Stimulated activated CD8-positive, alpha-beta memory T cell treated with anti-CD3 and anti-CD28 coated beads, Interleukin-7, amount 100 ng/mL, for 48 hours (primary cell): ENCODE measurements at places on chromosomes 1 and 21.

DNA sequence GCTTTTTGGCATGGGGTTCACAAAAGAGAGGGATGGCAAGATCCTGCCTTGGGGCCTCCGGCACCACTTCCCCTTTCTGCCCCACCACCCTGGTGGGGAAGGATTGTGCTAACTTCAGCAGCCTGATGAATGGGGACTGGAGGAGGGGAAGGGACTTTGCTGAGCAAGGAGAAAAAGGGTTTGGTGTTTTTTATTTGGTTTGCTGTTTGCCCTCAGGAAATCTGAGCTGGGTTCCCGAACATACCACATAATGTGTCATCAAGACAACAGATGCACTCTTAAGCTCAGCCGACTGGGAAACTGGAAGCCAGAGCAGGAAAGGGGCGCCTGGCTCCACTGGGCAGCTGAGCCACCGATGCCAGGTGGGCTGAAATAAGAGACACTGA is 19.8 kb downstream of the OLFML2B start:
- DNase-seq: no peak

DNA sequence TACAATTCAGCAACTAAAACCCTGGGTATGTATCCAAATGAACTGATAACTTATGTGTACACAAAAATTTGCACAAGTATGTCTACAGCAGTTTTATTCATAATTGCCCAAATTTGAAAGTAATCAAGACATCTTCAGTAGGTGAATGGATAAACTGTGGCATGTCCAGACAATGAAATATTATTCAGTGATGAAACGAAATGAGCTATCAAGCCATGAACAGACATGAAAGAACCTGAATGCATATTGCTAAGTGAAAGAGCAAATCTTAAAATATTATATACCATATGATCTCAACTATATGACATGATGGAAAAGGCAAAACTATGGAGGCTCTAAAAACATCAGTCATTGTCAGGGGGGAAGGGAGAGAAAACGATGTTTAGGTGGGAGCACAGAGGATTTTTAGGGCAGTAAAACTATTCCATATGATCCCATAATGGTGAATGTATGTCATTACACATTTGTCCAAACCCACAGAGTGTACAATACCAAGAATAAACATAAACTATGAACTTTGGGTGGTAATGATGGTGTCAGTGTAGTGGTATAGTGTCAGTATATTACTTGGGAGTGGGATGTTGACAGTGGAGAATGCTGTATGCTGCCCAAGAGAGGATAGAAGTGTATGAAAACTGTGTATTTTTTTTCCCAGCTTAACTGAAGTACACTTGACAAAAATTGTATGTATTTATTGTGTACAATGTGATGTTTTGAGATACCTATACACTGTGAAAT is 92.8 kb upstream of the PPP2R5A start:
- no peak for DNase-seq

DNA sequence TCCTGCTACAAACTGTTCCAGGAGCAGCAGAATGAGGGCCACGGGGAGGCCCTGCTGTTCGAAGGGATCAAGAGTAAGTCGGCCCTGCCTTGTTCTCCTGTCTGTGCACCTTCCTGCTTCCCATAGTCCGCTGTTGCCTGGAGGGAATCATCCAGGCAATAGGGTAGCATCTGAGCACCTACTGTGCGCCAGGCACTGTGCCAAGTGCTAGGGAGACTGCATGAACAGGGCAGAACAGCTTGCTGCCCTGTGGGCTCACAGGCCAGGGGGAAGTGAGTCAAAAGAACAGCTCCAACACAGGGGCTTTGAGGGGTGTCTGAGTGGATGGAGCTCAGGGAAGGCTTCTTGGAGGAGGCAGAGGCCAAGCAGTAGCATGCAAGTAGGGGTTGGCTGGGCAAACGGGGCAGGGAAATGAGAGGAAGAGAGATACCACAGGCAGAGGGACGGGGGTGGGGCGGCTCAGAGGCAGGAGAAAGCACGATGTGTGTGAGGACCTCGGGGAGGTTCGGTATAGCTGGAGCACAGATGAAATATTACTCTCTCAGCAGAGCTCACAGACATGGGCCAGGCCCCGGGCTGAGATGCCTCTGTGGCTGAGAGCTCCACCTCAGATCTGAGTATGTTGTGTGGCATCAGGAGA is 15.5 kb upstream of the PADI6 start:
- DNase-seq: no peak

GRCh38 chr1:27044613-27045151 is 32.0 kb upstream of the TENT5B start:
- peak; percentile 74 for DNase-seq

- DNase-seq: no peak
These were observed 46.1 kb downstream of the FGGY start for GRCh38 chr1:59342801-59343575.

DNA sequence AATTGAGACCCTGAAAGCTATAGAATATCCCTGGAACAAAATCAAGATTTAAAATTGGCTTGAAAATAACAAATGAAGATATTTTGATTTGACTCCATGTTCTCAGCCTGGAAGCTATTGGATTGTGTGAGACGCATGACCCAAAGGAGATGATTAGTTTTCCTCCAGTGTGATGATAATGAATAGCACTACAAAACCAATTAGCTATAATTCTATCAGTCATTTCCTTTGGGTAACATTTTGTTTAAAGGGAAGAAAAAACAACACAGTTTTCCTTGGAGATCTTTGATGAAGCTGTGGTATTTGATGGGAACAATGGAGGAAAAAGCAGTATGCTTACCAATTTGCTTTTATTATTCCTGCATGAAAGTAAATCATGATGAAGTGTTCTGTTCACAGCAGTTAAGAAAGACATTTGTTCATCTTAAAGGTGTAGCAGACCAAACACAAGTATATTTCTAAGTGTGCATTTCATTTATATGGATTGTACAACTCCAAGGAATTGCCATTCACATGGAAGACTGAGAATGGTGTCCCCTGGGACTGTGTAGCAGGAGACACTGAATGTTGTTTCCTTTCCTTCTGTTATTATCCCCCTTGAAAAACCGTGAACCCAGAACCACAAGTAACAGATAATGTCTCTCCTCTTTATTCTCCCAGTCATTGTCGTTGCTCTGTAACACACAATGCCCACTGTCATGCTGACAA is 111.4 kb downstream of the CACHD1 start:
- DNase-seq: no peak

DNA sequence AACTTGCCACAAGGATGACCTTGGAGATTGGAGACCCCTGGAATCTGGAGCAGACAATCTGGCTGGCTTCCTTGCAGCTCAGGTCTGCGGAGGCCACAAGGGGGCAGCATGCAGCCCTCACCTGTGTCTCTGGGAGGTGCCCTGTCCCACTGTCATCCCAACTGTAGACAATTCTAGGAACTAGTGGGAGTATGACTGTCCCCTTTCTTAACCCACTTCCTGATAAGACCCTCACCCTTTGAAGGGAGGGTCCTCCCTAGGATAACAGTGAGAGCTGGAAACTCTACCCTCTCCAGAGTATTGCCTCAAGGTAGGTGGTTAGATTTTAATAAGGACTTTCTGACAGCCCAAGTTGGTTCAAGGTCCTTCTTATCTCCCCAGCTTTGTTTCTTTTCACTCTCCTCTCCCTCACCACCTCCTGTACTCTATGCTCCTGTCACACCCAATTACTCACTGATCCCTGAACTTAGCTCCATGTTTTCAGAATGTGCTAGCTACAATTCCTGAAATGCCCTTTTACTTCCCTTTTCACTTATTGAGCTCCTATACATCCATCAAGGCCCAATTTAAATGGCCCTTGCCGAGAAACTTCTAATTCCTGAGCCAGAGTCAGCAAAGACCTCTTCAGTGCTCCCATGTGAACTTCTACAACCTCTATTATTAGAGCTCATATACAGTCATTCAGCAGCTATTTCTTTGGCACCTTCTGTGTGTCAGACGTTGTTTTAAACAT is 9.2 kb upstream of the KCNQ4 start:
- DNase-seq: peak; percentile 16

DNA sequence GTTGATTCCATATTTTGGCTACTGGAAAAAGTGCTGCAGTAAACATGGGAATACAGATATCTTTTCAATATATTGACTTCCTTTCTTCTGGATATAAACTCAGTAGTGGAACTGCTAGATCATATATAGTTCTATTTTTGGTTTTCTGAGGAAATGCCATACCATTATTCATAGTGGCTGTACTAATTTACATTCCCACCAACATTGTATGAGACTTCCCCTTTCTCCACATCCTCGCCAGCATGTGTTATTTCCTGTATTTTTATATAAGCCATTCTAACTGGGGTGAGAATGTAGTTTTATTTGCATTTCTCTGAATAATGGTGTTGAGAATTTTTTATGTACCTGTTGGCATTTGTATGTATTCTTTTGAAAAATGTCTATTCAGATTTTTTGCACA is 385.2 kb downstream of the NUF2 start:
- no peak for DNase-seq

DNA sequence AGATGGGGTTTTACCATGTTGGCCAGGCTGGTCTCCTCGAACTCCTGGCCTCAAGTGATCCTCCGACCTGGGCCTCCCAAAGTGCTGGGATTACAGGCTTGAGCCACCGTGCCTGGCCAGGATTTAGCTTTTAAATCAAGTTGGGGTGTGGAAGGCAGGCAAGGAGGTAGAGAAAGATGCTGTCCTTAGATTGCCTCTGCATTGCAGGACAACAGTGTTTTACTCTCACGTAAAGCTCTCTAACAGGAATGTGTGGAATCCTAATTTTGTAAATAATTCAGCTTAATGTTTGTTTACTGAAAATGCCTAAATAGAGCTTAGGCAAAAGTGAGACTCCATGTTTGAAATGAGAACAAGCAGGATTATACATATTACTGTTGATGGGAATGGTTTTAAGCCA is 29.5 kb upstream of the TGFB2 start:
- DNase-seq: no peak

- no peak for DNase-seq
These were observed 153.1 kb downstream of the PSMG1 start for GRCh38 chr21:39029900-39030884.

GRCh38 chr1:17017435-17017834 is 5.7 kb upstream of the ATP13A2 start:
- DNase-seq: no peak

GRCh38 chr1:57424231-57425027 is 569 bp upstream of the DAB1 start:
- DNase-seq: no peak

DNA sequence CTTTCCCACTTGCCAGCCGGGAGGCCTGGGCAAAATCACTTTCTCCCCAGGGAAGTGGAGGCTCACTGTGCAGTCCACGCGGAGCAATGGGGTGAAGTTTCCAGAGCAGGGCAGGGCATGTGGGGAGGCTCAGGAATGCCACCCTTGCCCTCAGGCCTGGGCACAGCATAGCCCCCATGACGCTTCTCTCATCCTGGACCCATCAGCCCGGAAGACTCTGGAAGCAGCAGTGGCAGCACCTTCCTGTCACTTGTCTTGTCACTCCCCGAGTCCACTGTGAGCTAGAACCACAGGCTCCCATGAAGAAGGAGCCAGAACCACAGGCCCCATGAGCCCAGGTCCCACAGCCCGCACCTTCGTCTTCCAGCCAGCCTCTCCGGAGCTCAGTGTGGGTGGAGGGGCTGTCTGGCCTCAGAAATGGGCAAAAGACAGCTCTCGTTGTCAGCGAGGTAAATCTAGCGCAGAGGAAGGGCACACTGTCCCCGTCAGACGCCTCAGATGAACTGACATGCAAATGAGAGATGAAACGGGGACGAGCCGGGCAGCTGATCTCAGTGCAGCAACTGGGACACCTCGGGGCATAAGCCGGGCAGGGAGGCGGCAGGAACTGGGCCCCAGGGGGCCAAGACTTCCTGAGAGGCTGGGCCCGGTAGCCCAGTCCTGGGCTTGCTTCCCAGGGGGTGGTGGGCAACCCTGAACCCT is 6.1 kb downstream of the PDE9A start:
- no peak for DNase-seq

- no peak for DNase-seq
These were observed 41.0 kb downstream of the POFUT2 start for GRCh38 chr21:45246386-45247320.

GRCh38 chr1:91891454-91891853 is 5.5 kb upstream of the TGFBR3 start:
- DNase-seq: no peak

GRCh38 chr1:116487031-116487430 is 83.8 kb downstream of the CD58 start:
- no peak for DNase-seq

- DNase-seq: no peak
These were observed 41.3 kb downstream of the NFYC start for GRCh38 chr1:40732756-40733301.

DNA sequence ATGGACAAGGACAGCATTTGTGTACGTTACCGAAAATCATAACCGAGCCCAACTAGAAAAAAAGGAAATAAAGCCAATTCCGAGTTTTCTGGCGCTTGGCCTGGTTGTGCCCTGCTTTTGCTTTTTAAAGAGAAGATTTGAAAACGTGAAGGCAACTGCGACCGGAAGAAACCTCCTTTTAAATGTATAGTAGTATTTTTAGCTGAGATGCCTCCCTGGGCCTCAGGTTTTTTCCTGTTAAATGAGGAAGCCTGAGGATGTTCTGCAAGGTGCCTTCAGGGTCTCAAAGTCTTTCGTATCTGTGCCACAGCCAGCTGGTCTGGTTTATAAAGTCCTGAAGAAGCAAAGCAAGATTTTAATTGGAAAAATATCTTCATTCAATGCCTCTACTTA is 371 bp upstream of the ODF2L start:
- DNase-seq: no peak

DNA sequence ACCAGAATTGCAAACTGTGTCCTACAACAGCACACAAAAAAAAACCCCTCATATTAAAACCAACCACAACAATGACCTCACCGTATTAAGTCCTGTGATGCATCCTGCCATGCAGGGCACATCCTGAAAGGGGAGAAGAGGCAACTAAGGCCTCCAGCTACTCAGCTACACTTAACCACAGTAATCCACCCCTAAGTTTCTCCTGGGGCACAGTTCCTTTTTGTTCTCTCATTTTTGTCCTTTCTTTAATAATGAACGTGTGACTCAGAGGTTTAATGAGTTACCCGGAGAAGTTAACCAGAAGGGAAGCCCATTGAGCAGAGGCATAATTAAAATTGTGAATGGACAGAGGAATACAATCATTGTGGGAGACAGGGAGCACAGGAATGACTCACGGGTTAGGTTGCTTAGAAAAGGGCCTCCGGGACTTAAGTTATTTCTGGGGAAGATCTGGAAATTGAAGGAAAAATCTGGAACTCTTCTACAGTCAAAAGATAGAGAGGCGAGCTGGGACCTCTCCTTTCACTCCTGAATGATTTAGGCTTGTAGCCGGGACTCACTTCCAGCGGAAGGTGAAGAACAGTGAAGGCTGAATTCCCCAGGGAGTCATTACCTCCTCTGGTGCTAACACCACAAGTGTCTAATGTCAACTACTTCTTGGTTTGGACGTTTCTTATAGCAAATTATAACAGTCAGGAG is 36.9 kb upstream of the HIVEP3 start:
- DNase-seq: no peak

- DNase-seq: no peak
These were observed 1.5 kb upstream of the NEK7 start for GRCh38 chr1:198155253-198155652.

- no peak for DNase-seq
These were observed 173.5 kb downstream of the CDC7 start for GRCh38 chr1:91674107-91674506.

GRCh38 chr1:235397733-235398132 is 30.5 kb downstream of the TBCE start:
- DNase-seq: no peak

- DNase-seq: peak; percentile 55
These were observed 6.6 kb downstream of the GOLT1A start for GRCh38 chr1:204207136-204207616.
